ENCODE measurements at places on chromosomes 11 and 22.

GRCh38 chr11:32183512-32183911 is 92.6 kb downstream of the RCN1 start:
- DNase-seq: no peak

GRCh38 chr11:87466223-87466622 is 428.5 kb downstream of the TMEM135 start:
- DNase-seq: no peak

DNA sequence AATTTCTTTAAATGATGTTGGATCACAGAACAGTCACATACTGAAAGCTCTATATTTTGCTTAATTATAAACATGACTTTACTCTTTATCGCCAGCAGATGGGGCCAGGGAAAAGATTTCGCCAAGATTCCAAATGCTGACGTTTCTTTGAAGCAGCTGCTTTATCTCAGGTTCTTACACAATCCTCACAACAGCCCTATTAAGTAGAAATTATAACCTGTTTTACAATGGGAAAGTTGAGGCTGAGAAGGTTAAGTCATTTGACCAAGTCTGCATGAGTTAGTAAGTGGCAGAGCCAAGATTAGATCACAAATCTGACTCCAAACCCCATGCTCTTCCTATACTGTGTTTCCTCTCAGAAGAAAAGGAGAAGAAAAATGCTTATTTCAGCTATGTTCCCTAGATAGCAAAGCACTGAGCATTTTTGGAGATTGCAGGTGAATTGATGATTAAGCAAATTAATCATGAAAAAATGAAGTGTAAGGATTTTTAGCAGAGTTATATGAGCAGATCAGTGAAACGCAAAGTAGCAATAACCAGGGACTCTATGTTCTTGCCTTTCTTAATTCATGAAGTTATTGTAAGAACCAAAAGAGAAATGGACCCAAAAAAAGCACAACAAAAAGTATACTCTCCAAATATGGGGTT is 79.0 kb downstream of the AASDHPPT start:
- DNase-seq: no peak

DNA sequence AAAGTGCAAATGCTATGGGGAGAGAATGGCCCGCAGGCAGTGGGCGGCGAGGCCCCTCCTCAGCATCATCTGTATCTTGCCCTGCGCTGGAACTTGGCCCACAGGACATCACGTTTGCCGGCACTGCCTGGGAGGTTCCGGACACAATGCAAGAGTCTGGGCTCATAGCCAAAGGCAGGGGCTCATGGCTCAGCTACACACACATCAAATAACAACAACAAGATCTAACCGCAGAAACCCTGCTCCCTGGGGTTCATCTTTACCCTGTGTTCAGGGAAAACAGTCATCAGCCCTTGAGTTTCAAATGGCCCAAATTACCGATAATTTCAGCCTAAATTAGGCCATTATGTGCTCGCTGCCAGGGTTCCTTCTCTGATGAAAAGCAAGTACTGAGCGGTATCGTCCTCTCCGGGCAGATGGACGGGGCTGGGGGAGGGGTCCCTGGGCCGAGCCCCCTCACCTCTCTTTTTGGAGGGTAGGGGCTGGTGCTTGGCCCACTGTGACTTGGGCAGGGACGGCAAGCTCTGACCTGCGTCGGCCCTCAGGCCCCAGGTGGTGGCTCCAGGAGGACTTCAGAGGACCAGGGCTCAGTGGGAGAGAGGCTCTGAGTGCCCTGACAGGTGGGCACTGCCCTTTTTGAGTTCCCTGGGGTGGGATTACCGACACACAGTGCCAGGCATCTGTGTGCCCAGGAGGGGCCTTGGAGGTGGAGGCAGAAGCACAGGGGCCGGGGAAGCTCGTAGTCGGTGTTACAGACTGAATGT is 25.0 kb upstream of the GAL start:
- peak; percentile 10 for DNase-seq

GRCh38 chr11:128603003-128603696 is 15.8 kb upstream of the ETS1 start:
- DNase-seq: no peak

DNA sequence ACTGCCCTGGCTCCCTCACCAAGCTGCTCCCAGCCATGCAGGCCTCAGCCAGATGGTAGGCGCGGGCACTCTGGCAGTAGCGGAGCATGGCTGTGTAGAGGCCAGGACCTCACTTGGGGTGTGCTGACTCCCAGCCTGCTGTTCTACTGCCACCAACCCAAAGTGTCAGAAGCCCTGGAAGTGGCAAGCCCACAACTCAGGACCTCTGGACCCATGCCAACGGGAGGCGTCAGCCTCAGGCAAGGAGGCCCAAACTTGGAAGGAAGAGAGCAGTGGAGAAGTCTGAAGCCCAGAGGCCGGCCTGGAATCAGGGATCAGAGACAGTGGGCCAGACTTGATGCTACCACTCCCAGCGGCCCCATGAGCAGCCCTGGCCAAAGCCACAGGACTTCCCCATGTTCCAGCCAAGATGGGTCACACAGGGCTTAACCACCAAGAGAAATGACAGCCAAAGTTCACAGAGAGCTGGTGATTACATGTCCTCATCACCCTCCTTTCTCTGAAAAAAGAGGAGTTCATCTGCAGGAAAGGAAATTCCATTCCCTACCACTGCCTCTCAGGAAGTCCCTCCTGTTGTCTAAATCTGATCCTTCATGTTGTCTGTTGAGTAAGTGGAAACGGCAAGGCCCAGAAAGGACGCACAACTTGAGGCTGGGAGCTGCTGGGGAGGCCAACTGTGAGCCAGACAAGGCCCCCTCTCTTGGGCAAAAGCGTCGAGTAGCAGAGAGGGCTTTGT is 4.4 kb downstream of the ARRB1 start:
- no peak for DNase-seq

GRCh38 chr11:68680541-68681231 is 3.7 kb upstream of the GAL start:
- DNase-seq: no peak

DNA sequence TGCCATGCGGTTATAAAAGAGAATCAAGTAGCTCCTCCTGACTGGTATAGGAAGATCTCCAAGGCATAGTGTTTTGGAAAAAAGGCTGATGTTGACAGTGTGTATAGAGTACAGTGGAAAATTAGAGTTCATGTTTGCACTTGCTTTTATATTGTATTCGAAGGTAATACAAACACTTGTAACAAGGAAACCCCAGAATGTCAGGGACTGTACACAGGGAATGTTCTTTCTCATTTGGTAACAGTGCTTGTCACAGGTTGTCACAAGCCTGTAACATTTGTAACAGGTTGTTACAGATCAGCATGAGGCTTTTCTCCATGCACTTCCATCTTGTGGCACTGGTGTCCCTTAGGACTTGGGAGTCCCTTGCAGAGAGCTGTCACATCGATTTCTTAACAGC is 64.0 kb downstream of the GRK3 start:
- DNase-seq: no peak

- no peak for DNase-seq
Measured at GRCh38 chr11:62732830-62733229, 4.5 kb downstream of the TTC9C start.

GRCh38 chr11:45932217-45932616 is 9.8 kb downstream of the LARGE2 start:
- DNase-seq: no peak

DNA sequence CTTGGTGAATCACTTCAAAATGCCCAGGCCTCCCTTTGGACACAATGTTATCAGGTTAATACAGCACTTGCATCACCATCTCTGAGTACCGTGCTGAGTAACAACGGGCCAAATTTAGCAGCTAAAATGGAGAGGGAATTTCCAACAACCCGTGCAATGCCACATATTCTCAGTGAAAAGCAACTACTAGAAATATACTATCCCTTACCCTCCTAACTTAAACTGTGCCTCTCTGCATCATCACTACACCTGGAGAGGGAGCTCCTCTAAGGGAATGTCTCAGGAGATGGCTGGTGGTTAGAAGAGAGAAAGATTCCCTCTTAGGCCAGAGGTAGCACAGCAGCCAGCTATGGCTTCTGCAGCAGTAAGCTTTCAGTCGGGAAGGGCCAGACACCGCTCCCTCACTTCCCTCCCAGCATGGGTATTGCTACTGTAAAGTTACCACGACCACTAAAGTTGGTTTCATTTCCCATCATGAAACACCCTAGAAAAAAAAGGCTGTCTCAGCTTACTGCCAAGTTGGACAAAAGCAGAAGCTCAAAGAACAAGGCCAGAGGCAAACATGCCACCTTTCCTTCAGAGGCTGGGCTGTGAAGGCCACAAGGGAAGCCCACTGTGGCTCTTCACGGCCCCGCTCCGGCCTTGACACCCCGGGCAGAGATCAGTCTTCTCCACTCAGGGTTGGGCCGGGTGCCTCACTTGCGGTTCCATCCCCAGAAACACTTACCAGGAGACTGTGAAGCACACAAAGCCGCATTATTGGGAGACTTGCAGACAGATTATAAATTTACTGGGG is 3.9 kb downstream of the MAML2 start:
- peak; percentile 72 for DNase-seq
